ENCODE measurements at places on chromosomes 7 and 10. TPM values are rescaled to one million over a fixed set of nuclear protein-coding genes. Genes with fewer than 3 reads are reported as not detected.

The GPR37 gene
- total RNA-seq = 0.71 TPM

The TAS2R3 gene
- total RNA-seq = not detected

The WDR37 gene
- 8.4 TPM for total RNA-seq

The EPO gene
- total RNA-seq = not detected

The POR gene
- 154 TPM for total RNA-seq

The FAM25A gene
- 1.1 TPM for total RNA-seq

The STEAP4 gene
- not detected for total RNA-seq

The PDZD7 gene
- 1.2 TPM for total RNA-seq

The IGFBP3 gene
- total RNA-seq = 226 TPM

The TWIST1 gene
- 1.4 TPM for total RNA-seq

The NEUROG3 gene
- not detected for total RNA-seq

The AFAP1L2 gene
- total RNA-seq = 28.2 TPM

The OPN1SW gene
- not detected for total RNA-seq

The NPTX2 gene
- total RNA-seq = not detected

The COL26A1 gene
- total RNA-seq = 0.35 TPM

The SEM1 gene
- 366 TPM for total RNA-seq

The TSPAN33 gene
- total RNA-seq = 6.5 TPM

The RET gene
- total RNA-seq = 0.40 TPM

The ANKRD2 gene
- 2.5 TPM for total RNA-seq

The AZGP1 gene
- total RNA-seq = not detected

The LIPK gene
- total RNA-seq = not detected

The GARS1 gene
- total RNA-seq = 152 TPM

The AGR2 gene
- 161 TPM for total RNA-seq

The CYP2C9 gene
- total RNA-seq = not detected

The MMS19 gene
- 50.0 TPM for total RNA-seq

The PRKG1 gene
- not detected for total RNA-seq

The CCDC172 gene
- total RNA-seq = not detected

The TSPAN13 gene
- total RNA-seq = 12.8 TPM

The C10orf143 gene
- total RNA-seq = 0.89 TPM

The NODAL gene
- total RNA-seq = not detected

The ANXA8 gene
- 33.2 TPM for total RNA-seq

The FRMPD2 gene
- not detected for total RNA-seq

The ZNF107 gene
- 3.9 TPM for total RNA-seq

The CYCS gene
- 241 TPM for total RNA-seq

The OPALIN gene
- total RNA-seq = not detected

The PRLHR gene
- total RNA-seq = not detected

The CALD1 gene
- total RNA-seq = 49.0 TPM

The SRGN gene
- total RNA-seq = 63.6 TPM

The FAM237B gene
- total RNA-seq = not detected

The AKR1B15 gene
- 39.2 TPM for total RNA-seq

The HOXA7 gene
- 5.1 TPM for total RNA-seq

The DNAH11 gene
- 0.05 TPM for total RNA-seq

The SNX13 gene
- 15.1 TPM for total RNA-seq

The TAF5 gene
- 4.0 TPM for total RNA-seq

The AMPH gene
- total RNA-seq = 0.12 TPM

The MMRN2 gene
- 1.1 TPM for total RNA-seq

The SPDYE2 gene
- total RNA-seq = not detected

The CDNF gene
- 2.4 TPM for total RNA-seq

The TMEM130 gene
- total RNA-seq = 0.50 TPM

Measured in A549 treated with CpdA at 1 μM for 4 hours (cell line).